ENCODE measurements at places on chromosomes 6 and 20. TPM values are rescaled to one million over a fixed set of nuclear protein-coding genes. Genes with fewer than 3 reads are reported as not detected.

- peak; percentile 46 for DNase-seq
Measured at GRCh38 chr6:109428889-109429477, 11.4 kb downstream of the PPIL6 start.

Gene HEY2
- 0.13 TPM for polyA plus RNA-seq

- no peak for DNase-seq
Measured at GRCh38 chr6:6390849-6391602, 70.6 kb upstream of the F13A1 start.

DNA sequence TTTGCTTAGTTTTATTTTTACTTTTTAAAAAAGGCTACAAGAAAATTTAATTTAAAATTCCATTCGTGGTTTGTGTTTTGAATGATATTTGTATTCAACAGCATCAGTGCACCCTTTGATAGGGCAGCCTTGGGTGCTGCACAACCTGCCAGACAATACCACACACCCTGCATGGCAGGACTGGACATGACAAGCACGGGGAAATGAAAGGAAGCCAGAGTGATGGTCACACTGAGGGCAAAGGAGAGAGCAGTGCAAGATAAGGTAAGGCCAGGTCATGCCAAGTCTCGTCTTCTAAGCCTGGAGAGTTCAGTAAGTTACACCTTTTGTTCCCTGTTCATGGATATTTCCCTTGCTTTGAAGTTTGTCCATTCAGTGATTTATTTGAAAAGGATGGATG is 103.0 kb downstream of the ALDH8A1 start:
- no peak for DNase-seq

DNA sequence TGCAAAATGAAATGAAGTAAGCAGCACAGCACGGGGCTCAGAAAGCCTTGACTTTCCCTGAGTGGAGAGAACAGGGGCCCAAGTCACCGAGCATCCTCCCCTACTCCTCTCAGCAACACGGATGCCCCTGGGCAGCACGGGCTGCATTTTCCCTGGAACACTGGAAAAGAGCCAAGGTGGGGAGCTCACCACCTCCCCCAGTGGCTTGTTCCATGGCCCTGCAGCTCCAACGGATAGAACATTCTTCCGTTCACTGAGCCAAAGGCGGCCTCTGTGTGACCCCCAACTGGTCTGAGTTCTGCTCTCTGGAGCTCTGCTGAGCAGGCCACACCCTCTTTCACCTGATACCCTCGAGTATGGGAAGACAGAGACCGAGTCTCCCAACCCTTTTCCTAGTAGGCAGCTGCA is 20.8 kb upstream of the EMILIN3 start:
- no peak for DNase-seq

- DNase-seq, result no peak
Measured at GRCh38 chr20:37941992-37942391, 39.1 kb downstream of the VSTM2L start.
